Mesenchymal stem cell (in vitro differentiated cells and primary cell): ENCODE measurements at places on chromosomes 11 and 22.
A peak's percentile ranks its signal among the peaks of the same experiment; 100 is the strongest.

DNA sequence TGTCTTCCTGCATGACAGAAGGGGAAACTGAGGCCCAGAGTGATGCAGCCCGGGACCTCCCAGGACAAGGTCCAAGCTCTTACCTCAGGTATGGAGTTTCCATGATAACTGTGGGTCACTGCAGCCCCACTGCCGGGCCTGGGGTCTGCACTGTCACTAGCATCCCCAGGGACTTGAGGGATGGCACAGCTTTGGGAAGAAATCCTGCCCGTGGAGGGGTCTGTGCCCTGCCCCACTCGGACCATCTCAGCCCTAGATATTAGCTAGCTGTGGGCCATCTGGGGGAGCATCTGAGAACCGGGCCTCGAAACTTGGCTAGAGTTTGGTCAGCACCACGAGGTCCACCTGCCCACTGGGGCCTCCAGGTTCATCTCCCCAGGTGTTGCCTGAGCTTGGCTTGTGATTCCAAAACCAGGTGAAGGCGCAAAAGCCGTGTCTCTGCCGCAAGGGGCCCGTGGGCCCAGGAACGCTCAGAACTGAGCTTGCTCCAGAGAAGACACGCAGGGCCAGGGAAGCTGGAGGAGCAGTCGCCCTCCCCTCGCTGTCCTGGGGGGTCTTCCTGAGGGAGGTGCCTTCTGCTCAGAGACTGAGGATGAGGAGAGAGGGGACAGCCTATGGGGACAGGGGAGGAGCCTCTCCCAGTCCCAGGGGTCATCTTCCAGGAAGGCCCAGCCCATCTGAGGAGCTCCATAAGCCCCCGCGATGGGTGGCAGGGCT is 4.8 kb downstream of the LINC01488 start:
- DNase-seq: no peak

DNA sequence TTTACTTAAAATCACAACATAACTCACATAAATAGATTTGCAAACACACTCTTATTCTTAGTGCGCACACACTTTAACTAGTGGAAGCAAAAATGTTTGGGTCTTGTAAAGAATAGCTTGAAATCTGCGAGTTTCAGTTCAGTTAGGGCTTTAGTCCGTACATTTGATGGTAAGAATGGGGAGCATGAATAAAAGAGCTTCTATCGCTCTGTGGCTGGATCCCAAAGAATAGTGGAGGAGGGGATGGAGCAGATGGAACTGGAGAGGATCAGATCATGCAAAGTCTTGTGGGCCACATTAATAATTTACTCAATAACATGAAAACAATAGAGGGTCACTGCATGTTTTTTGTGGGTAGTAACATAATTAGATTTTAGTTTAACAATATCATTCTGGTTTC is 44.3 kb downstream of the DNHD1 start:
- DNase-seq: no peak

DNA sequence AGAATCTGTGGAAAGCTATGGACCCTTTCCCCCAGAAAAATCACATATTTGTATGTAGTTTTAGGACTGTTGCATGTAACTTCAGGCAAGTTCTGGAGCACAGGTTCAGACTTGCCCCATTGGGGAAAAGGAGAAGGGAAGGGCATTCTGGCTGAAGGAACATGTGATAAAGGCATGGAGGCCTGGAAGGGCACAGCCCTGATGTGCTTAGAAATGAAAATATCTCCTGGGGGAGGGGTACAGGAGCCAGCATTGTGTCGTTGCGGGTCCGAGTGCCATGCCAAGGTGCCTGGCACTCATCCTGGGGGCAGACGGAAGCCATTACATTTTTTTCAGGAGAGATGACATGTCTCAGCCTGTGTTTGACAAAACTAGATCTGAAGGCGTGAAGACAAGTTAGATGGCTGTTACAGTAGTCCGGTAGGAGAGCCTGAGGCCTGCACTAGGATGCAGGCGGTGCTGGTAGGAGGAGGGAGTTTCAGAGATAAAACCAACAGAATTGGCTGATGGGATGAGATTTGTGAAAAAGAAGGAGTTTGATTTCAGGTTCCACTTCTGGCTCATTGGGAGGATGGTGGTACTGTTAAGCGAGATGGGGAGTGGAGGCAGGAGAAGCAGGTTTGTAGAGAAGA is 96.9 kb downstream of the TEAD1 start:
- no peak for DNase-seq

GRCh38 chr11:124740277-124740882 is 638 bp downstream of the NRGN start:
- DNase-seq: no peak

- no peak for DNase-seq
Measured at GRCh38 chr22:31508536-31508935, 12.2 kb downstream of the SFI1 start.

GRCh38 chr11:77302752-77303151 is 1.3 kb upstream of the GDPD4 start:
- DNase-seq: no peak

GRCh38 chr11:34203377-34203871 is 98.0 kb downstream of the NAT10 start:
- DNase-seq: no peak

DNA sequence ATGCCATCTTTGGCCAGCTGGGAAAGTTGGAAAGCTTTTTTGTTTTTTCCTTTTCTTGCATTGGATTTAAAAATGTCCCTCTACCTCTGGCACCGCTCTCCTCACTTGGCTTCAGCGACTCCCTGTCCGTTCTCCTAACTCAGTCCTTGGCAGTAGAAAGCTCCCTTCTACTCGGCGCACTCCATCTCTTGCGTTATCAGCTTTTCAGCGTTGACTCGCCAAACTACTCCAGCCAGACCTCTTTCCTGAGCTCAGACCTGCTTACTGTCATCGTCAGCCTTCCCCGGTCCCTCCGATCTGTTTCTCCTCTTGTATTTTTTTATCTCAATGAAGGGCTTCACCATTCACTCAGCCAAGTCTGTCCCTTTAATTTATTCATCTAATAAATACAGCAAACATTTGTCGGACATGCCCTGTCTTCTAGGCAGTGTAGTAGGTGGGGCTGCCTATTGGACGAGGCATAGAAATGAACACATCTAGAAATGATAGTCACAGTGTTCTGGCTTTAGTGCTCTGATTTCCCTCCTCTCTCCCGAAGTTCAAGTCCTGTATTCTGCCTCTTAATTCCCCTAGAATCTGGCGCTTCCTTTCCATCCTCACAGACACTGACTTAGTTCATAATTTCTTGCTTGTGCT is 839 bp downstream of the CEP164 start:
- peak; percentile 75 for DNase-seq

DNA sequence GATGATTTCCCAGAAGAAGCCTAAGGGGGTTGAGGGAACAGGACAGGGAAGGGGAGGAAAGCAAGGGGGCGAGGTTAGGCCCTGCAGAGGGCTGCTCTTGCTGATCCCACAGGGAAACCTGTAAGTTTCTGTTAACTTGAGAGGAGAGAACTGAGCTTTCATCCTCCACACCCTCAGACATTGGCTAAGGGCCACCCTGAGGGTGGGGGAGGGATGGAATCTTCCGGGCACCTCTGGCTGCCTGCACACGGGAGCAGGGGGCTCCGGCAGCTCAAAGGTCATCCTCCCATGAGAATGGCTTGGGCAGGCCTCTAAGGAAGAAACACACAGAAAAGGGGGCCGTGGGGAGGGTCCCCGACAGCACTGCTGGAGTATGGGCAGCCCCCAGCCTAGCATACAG is 108.1 kb downstream of the TSPAN18 start:
- DNase-seq: no peak

- peak; percentile 29 for DNase-seq
Measured at GRCh38 chr22:17774206-17774925, at the start of gene BID. TSS of gene BID (minus strand) at chr22:17774469. CDS start at chr22:17750116, 24,353 bp downstream.

GRCh38 chr11:126423743-126424142 is 68.3 kb downstream of the ST3GAL4 start:
- no peak for DNase-seq

GRCh38 chr11:131455843-131456704 is 85.7 kb downstream of the NTM start:
- no peak for DNase-seq

GRCh38 chr11:111975076-111975806 is 38.1 kb downstream of the DIXDC1 start:
- DNase-seq: peak; percentile 40

- no peak for DNase-seq
Measured at GRCh38 chr11:78603792-78604191, 29.1 kb upstream of the NARS2 start.

GRCh38 chr11:27839226-27839913 is 139.1 kb upstream of the BDNF start:
- peak; percentile 17 for DNase-seq

DNA sequence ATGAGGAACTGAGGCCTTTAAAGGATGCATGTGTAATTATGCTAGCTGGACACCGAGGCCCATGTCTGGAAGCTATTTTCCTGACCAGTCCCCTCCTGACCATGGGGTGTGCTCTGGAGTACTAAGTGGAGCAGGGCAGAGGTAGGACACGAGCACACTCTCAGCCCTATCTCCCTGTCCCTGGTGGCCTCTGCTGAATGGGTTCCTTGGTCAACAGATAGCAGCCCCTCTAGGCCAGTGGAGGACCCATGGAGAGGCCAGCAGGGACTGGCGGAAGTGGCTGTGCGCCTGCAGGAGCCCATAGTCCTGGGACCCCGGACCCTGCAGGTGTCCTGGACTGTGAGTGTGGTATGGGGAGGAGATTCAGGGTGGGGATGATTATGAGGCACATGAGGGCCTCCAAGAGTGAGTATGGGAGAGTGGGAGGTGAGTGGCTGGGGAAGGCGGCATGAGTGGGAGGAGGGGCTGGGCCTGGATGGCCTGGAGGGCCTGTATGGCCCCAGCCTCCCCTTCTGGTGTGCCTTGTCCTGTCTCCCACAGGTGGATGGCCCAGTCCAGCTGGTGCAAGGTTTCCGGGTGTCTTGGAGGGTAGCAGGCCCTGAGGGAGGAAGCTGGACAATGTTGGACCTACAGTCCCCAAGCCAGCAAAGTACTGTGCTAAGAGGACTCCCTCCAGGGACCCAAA is 9.5 kb downstream of the ROBO3 start:
- DNase-seq: no peak

GRCh38 chr11:128463979-128464378 is 123.4 kb downstream of the ETS1 start:
- no peak for DNase-seq
